ENCODE measurements at places on chromosomes 2 and 18.

DNA sequence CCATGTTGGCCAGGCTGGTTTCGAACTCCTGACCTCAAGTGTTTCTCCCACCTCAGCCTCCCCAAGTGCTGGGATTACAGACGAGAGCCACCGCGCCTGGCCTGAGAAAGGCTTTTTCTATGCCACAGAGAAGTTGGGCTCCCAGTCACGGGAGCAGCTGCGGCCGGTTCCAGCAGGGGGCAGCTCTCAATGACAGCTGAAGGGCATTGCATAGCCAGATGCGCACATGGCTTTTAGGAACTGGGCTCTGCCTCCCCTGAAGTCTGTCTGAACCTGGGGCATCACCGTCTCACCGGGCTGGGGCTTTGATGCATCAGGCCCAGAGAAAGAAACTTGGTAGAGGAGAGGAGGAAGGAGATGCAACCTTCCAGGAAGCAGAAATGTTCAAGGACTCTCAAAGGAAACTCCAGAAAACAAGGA lies 84.2 kb upstream of the LAPTM4A start:
- no peak for DNase-seq

DNA sequence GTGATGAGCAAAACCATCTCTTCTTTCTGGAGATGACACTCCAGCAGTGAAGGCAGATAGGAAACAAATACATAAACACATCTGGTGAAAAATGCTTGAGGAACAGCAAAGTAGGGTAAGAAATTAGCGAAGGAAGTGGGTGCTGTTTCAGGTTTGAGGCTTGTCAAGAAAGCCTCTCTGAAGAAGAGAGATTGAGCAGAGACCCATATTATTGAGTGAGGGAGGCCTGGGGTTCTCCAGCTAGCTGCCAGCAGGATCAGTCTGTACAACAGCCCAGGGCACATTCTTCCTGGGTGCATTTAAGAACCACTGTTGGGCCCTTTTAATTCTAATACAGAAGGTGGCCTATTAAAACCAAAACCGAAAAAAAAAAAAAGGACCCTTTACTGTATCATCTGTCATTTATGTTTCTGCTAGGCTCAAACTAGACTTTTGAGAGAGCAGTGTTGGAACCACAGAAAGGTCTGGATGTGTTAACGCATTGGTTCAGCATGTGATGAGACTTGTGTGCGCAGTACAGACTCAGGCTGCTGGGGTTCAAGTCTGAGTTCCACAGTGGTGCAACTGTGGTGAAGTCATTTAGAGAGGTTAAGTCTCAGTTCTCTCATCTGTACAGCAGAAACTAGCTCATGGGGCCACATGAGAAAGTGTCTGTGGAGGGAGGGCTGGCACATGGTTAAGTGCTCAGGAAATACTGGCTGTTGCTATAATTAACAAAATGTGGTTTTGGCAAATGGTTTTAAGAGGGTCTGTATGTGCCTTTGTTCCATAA lies 28.9 kb downstream of the MGAT5 start:
- DNase-seq = no peak

DNA sequence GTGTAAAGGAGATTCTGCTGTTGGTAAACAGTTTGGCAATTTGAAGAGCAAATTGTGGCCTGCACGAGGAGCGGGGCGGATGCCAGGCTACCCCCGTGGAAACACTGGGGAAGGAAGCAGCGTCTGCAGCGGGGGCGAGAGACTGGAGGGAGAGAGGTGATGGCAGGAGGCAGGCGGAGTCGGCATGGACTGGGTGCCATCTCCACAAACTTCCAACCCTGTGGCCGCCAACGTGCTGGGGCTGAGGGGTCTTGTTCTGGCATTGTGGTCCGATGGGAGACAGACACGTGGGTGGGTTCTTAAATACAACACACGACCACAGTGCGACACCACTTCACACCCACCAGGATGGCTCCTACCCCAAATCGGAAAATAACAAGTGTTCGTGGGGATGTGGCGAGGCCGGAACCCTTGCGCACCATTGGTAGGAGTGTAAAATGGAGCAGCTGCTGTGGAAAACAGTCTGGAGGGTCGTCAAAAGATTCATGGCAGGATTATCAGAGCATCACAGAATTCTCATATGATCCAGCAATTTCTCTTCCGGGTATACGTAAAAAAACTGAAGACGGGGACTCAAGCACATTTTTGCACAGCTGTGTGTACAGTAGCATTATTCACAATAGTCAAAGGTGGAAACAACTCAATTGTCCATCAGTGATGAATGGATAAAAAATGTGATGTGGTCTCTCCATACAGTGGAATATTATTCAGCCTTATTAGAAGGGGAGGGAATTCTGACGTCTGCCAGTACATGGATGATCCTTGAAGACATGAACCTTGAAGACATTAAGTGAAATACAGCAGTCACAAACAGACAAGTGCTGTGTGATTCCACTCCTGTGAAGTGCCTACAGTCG lies 82.4 kb upstream of the HPCAL1 start:
- DNase-seq = no peak

GRCh38 chr2:150165442-150165841 lies 322.0 kb downstream of the RND3 start:
- DNase-seq = no peak

- no peak for DNase-seq
Observed at GRCh38 chr18:42860011-42860410, 255.5 kb downstream of the RIT2 start.

DNA sequence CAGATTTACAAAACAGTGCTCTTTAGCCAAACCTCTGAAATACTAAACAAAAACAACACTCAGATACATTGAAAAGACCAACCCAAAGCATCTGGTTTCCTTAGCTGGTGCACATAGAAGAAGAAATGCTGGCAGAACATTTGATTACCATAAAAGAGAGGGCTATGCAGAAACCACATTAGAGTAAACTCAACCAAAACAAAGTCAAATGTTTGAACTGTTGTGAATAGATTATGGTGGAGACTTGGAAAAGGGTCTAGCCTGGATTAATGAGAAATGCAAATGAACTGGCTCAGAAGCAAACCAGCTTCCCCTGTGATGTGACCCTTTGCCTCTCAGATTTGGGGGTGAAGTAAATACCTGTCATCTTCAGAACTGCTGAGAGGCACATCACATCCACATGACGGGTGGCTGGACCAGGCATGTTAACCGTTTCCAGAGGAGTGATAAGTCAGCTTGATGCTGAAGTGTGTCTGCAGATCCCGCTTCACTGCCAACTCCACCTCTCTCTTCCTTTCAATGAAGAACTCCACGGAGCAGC lies 153.0 kb downstream of the NRP2 start:
- DNase-seq = no peak

DNA sequence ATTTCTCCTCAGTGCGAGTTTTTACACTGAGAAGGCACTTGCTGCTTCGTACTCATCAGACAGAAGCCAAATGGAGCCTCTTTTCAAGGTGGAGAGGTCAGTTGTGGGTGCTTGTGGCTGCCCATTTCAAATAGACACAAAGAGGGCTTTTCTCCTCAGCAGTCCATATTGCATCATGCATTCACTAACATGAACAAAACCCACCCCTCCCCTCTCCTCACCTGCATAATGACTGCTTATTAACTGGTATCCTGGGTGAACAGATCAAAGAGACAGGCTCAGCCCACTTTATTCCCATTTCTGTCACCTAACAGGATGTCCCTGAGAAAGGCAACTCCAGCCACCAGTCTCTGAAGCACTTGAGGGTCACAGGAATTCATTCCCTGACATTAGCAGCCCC lies 28.9 kb downstream of the KLF7 start:
- DNase-seq = no peak

GRCh38 chr2:146523196-146523595 lies 1321.6 kb upstream of the ACVR2A start:
- DNase-seq = no peak

- no peak for DNase-seq
Observed at GRCh38 chr2:135785032-135785431, 43.4 kb downstream of the UBXN4 start.

DNA sequence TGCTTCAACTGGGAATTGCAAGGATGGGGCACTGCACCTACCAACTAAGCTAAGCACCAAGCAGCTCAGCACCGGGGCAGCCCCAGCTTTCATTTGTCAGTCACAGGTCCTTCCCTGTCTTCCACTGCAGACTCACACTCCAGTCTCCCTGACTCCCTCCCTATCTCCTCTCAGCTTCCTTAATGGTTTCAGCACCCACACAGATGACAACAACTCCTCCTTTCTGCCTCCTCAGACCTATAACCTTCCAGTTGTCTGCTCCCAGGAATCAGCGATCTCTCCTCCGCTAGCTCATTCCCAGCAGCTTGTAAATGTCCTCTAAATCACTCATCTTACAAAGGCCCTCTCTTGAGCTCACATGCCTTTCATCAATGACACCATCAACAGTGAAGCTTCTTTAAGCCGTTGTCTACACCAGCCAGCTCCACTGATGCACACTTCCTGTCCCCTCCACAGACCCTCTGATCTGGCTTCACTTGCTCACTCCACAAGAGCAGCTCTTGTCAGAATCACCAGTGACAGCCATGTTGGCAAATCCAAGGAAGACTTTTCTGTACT lies 32.1 kb downstream of the CLASP1 start:
- no peak for DNase-seq

GRCh38 chr2:8380026-8380425 lies 301.8 kb upstream of the ID2 start:
- DNase-seq = no peak

DNA sequence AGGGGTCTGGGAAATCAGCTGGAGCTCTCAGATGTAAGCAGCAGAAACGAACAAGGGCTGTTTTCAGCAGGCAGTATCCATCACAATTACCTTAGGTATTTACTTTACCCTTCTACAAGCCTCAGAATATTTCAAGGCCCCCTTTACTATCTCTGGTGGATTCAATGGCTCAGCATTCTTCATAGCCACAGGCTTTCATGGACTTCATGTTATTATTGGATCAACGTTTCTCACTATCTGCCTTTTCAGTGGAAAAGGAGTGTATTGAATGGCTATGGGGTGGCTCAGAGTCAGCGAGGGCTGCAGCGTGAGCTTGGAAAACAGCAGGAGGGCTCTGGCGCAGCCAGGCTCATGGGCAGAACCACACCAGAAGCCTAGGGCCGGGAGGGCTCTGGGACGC lies 16.6 kb upstream of the CHRNA1 start:
- DNase-seq = no peak

DNA sequence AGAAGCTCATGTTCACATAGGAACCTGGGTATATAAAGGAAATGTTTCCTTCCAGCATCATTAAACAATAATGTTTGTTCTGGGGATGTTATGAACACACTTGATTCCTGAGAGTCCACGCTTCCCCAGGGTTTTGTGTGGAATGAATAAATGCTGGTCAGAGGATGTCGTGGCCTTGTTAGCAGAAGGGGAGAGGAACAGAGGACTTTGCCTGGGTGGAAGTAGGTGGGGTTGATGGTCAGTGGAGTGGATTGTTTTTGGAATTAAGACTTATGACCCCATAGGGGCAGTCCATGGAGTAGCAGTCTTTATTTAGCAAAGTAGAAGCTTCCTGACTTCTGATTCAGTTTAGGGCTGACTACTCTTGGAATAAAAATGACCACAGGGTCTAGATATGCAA lies 139.6 kb downstream of the MYO1B start:
- no peak for DNase-seq

- no peak for DNase-seq
Observed at GRCh38 chr18:2223449-2223848, 347.9 kb downstream of the METTL4 start.

- peak; percentile 75 for DNase-seq
Observed at GRCh38 chr2:70984576-70985282, 6.3 kb downstream of the ANKRD53 start.

GRCh38 chr2:49255409-49255971 lies 101.2 kb upstream of the FSHR start:
- no peak for DNase-seq

- DNase-seq = no peak
Observed at GRCh38 chr2:121532894-121533293, 2.2 kb downstream of the RNU4ATAC start.

- DNase-seq = no peak
Observed at GRCh38 chr2:240953426-240954410, 44.7 kb upstream of the SNED1 start.

- no peak for DNase-seq
Observed at GRCh38 chr2:24222946-24223345, 48.1 kb downstream of the FAM228A start.

GRCh38 chr2:173550143-173550542 lies 195.5 kb downstream of the CDCA7 start:
- no peak for DNase-seq

GRCh38 chr2:44742057-44742456 lies 199.4 kb upstream of the SIX3 start:
- DNase-seq = no peak

DNA sequence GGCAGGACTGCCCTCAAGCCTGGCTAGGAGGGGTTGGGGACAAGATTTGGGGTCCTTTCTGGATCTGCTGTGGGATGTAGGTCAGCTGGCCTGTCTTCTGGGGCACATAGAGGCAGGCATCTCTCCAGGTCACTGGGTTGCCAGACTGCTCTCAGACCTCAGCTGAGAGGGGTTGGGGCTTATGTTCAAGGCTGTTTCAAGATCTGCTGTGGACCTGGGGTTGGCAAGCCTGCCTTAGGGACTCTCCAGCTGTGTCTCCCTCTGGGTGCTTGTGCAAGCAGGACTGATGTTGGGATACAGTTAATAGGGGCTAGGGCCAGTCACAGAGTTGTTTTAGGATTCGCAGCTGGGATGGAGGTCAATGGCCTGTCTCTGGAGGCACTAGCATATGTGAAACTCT lies 363.0 kb upstream of the ST6GAL2 start:
- no peak for DNase-seq

DNA sequence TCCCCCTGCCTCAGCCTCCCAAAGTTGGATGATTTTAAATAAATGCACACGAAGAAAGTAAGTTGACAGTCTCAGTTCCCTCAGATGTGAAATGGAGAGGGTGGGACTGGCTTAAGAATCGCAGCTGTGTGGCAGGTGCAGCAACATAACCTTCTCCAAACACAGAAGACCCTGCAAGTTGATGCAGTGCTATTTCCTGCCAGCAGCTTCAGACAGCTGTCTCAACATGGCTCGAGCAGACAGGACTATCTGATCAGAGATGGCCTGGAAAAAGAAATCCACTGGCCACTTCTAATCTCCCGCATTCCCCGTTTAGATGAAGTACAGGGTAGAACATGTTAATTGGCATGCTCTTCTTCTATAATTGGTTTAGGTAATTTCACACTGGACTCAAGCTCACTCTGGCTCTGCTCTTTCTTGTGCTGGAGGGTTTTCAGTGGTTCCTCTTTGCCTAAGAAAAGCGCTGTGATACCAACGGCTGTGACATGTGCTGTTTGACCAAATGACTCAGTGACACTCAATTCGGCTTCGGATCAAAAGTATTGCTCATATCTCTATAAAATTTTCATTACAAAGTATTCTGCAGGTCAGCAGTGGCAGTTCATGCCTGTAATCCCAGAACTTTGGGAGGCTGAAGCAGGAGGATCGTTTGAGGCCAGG lies 40.2 kb downstream of the MYOM1 start:
- DNase-seq = no peak

GRCh38 chr2:169038338-169038757 lies 7.2 kb upstream of the ABCB11 start:
- DNase-seq = no peak

GRCh38 chr2:28613633-28614501 lies 118.0 kb downstream of the PLB1 start:
- peak; percentile 57 for DNase-seq

- DNase-seq = no peak
Observed at GRCh38 chr2:49174750-49175149, 20.4 kb upstream of the FSHR start.
